ENCODE measurements at places on chromosomes 2 and 18.

DNA sequence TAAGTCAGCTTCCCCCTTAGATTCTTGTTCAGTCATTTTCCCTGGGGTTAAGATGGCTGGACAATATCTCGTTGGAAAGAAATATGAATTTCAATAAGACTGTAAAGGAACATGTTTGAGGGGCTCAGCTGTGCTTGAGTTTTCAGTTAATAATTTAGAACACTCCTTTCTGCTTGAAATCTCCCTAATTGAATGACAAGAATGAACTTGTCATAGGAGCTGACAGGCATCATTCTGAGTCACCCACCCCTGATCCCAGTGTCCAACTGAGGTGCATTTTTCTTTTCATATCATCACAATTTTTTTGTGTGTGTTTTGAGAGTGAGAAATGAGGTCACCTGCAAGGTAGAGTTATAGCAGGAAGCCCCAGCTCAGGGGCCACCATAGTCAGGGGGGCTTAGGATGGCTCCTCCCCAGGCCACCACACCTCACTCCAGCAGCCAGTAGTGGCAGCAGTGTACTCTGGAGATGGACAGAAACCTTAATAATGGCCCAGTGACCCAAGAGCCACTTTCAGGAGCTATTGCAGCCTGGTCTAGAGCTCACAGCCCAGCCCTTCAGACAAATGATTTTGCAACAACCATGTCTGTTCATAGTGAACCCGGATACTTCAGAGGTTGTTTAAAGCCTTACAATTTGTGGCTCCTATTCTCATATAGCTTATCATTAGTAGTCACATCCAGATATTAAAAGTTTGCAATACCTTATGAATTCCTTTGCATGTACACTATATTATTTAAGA, 174.5 kb downstream of the MAIP1 start:
- DNase-seq: no peak

DNA sequence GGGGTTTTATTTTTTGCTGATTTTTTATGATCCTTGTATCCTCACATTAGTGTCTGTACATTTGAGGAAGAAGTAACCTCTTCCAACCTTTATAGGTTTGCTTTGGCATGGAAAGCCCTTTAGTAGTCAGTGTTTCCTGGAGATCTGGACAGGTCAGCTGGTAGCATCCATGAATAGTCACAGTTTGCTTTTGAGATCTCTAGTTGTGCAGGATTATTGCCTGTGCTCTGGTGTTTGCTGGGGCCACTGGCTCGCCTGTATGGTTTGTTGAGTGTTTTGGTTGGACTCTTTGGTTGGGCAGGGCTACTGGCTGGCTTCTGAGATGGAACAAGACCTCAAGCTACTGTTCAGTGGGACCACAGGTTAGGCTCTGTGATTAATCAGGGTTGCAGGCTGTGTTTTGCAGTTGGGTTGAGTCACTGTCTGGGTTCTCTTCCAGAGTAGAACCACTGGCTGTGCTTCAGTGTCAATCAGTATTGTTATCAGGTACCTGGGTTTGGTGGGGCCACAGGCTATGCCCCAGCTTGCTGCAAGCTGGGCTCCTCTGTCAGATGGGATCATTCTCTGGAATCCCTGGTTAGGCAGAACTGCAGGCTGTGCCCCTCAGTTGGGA, 20.0 kb downstream of the SP140L start:
- DNase-seq: no peak

DNA sequence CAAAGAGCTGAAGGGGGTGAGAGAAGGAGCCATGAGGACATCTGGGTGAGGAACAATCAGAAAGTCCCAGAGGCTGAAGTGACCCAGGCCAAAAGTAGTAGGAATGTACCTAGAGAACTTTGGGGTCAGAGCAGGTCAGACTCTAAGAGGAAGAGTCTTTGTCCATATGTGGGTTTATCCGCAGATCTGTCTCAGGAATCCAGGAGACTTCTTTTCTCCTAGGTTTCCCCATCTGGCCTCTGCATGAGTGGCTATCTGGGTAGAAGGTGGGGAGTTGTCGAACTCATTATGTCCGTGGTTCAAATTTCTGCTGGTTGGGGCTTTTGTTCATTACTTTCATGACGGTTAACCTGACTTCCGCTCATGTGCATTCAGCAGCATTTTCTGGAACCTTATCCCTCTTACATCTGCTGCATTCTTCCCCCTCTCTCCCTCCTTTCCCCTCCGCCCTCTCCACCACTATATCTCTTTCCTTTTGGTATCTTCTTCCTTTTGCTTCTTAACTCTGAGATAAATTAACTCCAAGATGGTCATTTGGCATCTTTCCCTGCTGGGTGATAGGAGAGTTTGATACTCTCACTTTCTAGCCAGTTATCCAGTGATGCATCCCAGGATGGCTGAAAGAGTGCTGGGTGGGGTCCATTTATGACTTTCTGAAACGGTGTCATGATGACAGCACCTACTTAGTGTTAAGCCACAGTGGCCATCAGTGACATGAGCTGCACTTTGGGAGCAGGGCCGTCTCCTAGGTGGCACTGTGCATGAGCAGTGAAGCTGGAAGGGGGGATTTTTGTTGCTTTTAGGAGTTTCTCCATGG, 2.1 kb downstream of the LIPG start:
- no peak for DNase-seq

- no peak for DNase-seq
These were observed 127.7 kb downstream of the CAPN13 start for GRCh38 chr2:30679426-30680088.

DNA sequence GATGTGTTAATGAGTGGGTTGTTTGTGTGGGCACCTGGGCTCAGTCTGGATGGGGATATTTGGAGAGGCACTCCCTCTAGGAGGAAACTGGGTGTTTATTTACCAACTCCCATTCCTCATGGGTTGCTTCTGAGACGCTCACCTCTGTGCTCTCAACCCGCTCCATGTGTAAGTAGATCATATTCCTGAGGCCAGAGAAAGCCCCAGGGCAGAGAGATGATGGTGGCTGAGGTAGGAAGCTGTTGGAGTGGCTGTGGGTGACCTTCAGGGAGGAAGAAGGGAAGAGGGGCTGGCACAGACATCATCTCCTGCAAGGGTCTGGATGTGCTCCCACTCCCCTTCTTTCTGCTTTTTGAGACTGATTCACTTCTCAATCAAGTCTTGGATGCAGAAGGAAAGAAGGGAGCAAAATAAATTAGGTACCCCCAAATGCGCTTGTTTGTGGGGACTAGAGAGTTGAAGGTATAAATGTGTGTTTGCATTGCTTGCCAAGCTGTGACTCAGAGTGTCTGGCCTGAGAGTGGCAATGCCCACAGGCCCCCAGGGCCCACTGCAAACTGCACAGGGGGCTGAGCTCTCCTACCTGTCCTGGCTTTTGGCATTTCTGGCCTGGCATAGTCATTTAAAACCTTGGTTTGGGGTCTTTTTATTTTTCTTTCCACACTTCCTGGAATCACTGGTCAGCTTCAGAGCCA, 57.2 kb upstream of the TNP1 start:
- no peak for DNase-seq

- no peak for DNase-seq
These were observed 165.0 kb downstream of the SLC4A3 start for GRCh38 chr2:219792446-219792845.

- DNase-seq: no peak
These were observed 16.8 kb upstream of the LYPD6 start for GRCh38 chr2:149313512-149313972.

DNA sequence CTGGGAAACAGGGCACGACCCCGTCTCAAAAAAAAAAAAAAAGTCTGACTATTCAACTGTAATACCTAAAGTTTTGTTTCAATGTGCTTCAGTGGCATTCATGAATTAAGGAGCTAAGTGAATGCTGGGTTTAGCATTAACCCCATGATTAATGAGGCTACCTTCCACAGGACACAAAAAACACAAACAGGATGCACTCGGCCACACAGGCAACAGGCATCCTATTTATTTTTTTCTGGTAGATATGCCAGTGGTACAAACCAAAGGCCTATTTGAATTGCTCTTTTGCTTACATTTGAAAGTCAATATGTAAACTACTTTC, 48.3 kb downstream of the CDH2 start:
- no peak for DNase-seq
